Esophagus muscularis mucosa (tissue), 4 donors: ENCODE measurements at places on chromosomes 11 and 22. TPM values are rescaled to one million over a fixed set of nuclear protein-coding genes. Genes with fewer than 3 reads are reported as not detected.
A peak's percentile ranks its signal among the peaks of the same experiment; 100 is the strongest.

Gene KIF18A
- 0.33 TPM for total RNA-seq

DNA sequence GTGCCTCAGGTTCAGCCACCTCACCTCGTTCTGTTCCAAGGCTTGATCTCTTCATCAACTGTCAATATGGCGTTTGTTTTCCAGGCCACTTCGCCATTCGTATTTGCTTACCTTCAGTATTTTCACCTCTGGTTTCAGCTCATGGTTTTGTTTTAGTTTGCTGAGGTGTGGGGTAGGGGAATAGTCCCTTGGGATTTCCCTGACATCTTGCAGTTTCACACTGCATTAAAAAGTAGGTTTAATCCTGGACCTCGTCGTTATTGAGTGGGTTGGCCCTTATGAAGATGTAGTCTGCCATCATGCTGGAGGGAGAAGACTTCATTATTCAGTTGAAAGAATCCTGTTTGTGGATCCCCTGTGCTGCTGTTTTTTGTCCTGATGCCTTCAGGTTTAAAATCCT, 46.0 kb downstream of the C11orf91 start:
- no peak for DNase-seq

DNA sequence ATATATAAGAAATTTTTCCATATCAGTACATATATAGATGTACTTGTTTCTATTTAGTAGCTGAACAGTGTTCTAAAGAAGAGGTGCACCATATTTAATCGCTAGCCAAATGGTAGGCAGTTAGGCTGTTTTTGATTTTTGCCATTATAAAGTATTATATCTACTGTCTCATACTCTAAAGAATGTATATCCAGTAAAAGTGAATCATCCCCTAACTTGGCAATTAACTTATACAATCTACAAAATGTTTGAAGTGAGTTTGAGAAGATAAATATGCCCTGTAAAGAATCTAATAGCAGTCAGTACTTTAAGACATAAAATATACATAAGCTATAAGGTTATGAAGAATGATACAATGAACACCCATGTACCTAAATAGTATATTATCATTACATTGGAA, 291.5 kb downstream of the SWAP70 start:
- no peak for DNase-seq

GRCh38 chr11:129365816-129366215, 9.8 kb upstream of the BARX2 start:
- DNase-seq: no peak

Gene C11orf97
- total RNA-seq: not detected

Gene SLC37A2
- total RNA-seq: 6.6 TPM

- DNase-seq: peak; percentile 85
Measured at GRCh38 chr22:49014227-49015201, 813.2 kb downstream of the BRD1 start.

- no peak for DNase-seq
Measured at GRCh38 chr22:47161631-47162030, 399.2 kb downstream of the TBC1D22A start.

GRCh38 chr11:17631702-17632365, 84.8 kb downstream of the OTOG start:
- DNase-seq: peak; percentile 88

Gene RASGRP2
- total RNA-seq: 35.7 TPM

DNA sequence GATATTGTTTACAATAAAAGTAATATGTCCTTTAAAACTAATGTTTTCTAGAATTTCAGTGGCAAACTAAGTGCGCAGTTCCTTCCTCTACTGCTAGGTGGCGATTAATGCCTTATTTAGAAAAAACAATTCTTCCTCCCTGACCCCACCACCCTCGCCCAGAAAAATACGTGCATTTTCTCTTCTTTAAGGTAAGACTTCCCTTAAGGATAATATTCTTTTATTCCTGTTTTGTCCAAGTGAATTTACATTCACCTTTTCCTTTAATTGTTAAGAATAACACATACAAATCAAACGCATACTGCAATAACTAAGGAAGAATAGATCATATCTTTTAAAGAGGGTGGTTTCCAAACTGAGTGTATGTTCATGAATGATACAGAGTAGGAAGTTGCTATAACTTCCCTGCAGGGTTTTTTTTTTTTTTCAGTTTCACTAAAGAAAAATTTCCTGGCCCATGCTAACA, 17.0 kb upstream of the PSMA1 start:
- DNase-seq: no peak

DNA sequence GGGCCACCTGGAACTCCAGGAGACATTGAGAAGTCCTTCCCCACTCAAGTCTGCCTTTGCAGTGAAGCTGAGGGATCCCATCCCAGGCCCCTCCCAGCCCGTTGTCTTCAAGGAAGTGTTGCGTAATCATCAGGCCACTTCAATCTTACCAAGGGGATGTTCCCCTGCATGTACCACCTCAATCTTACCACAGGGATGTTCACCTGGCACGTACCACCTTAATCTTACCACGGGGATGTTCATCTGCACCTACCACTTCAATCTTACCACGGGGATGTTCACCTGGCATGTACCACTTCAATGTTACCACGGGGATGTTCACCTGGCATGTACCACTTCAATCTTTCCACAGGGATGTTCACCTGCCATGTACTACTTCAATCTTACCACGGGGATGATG, 108.0 kb upstream of the SYN3 start:
- no peak for DNase-seq

DNA sequence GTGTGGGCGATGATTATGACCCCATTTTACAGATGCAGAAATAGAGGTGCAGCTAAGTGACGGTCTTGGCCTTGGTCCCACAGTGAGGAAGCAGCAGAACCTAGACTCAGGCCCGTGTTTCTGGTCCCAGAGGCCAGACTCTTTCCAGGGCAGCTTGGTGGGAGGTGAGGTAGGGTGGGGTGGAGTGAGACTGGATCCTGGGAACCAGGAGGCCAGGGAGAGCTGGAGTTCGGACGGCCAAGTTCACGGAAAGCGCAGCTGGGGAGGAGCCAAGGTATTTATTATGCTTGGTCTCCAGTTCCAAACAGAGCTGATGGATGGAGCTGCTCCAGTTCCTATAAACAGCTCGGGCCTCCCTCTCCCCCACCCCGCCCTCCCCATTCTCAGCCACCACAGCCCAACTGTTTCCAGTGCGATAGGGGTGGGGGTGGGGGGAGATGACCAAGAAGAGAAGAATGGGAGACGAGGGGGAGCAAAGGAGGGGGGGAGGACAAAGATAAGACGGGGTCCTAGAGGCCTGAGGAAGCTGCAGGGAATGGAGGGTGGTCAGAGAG, 16.2 kb downstream of the LRRC32 start:
- no peak for DNase-seq
